Metanephros (tissue), 2 donors: ENCODE measurements at places on chromosomes 1 and 21. TPM values are rescaled to one million over a fixed set of nuclear protein-coding genes. Genes with fewer than 3 reads are reported as not detected.

ANGPTL3 gene
- total RNA-seq, result 1.2 TPM

OR2C3 gene
- total RNA-seq, result not detected

KIF14 gene
- 3.6 TPM for total RNA-seq

OR2AK2 gene
- not detected for total RNA-seq

ITLN2 gene
- not detected for total RNA-seq

LRRC71 gene
- 0.35 TPM for total RNA-seq
